ENCODE measurements at places on chromosomes 5 and 9.

GRCh38 chr9:124267271-124267807, 9.6 kb downstream of the NEK6 start:
- DNase-seq: no peak

- no peak for DNase-seq
These were observed 39.2 kb upstream of the LURAP1L start for GRCh38 chr9:12735665-12736064.

- DNase-seq: no peak
These were observed 11.9 kb downstream of the SMIM23 start for GRCh38 chr5:171797543-171797942.

DNA sequence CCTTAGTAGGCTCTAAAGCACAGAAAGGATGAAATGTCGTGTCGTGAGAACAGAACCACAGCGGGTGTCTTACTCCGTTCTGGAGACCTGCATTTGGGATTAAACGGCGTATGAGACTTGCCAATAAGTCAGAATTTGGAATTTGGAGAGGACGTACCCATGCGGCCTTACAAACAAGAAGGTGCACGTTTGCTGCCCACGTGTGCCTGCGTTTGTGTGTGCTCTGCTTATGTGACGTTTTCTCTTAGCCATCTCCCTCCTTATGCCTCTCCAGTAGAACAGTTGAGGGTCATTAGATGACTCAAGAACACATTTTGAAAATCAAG, 171.6 kb upstream of the OTULINL start:
- no peak for DNase-seq

DNA sequence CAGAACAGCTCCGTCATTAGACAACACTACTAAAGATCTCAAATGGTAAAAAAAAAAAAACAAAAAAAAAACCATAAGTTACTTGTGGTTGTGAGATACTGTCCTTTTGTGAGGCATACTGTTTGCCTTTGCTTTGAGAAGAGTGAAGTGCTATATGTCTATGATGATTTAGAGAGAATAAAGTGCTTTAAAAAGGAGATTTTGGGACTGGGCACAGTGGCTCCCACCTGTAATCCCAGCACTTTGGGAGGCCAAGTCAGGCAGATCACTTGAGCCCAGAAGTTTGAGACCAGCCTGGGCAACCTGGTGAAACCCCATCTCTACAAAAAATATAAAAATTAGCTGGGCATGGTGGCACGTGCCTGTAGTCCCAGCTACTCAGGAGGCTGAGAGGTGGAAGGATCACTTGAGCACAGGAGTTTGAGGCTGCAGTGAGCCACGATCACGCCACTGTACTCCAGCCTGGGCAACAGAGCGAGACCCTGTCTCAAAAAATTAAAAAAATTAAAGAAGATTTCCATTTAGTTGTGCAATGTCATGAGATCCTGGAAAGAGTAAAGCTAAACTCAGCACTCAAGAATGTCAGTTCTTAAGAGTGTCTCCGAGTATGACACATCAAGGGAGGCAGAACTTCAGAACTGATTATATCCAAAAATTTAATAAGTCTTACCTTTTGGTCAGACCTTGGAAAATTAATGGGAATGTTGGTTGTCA, 87.3 kb downstream of the PRDM6 start:
- no peak for DNase-seq

All from activated gamma-delta T cell (primary cell).